ENCODE measurements at places on chromosomes 1 and 21.

DNA sequence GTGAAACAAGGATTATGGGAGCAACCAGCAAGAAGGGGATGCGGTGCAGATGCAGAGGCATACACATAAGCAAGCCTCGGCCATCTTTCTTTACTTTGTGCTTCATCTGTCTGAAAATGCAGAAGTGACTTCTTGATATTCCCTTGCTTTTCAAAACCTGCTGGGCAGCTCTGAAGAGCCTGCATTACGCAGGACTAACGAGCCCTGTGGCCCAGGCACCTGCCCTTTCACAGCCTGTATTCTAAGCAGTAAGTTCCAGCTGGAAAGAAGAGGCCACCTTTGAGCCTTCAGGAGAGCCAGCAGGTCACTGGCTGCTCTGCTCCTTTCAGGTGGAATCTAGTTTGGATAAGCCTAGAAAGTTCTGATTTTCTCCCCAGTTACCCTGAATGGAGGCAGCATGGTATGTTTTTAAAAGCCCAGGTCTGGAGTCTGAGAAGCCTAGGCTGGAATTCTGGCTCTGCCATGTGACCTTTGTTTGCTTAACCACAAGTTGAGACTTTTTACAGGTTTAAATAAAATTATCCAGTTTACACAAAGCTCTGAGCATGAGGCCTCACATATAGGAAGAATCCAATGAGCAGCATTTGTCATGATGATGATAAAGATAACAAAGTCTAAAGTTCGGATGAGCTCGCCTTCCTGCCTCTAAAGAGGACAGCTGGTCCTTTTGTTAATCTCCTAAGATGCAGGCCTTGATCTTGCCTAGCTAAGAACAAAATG, 122.9 kb downstream of the UBR4 start:
- DNase-seq = no peak

- DNase-seq = no peak
Observed at GRCh38 chr1:245444147-245444828, 289.5 kb downstream of the KIF26B start.

DNA sequence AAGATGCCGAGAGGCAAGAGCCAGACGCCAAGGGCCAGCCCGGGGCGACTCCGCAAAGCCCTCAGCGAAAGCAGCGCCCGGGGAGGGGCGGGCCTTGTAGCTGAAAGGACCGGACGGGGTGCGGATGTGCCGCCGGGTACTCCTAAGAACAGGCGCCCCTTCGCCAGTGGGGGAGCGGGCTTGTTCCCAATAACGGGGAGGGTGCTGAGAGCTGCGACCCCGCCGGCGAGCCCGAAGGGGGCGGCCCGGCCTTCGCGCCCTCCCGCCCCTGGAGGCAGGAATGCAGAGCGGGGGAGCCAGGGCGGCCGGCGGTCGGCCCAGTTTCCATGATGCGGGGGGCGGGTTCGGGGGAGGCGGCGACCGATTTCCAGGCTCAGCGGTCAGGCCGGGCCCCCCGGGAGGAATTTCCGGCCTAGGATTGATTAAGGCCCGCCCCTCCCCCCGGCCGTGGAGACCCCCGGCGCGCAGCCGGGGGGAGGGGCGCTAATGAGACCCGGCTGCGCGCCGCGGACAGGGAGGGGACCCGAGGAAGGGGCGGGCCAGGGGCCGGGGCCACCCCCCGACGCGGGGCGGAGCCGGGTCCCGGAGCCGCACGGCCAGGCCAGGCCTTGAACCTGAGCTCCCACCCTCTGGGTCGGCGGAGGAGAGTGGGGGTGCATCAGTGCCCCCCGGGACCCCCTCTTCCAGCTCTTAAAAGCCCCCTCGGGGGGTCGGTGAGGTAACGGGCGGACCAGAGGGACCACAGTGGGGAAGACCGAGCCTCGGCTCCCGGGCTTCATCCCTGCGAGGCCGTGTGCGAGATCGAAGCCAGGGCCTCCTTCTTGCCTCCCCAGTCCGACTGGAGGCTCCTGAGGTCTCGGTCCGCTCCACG, 898 bp upstream of the TMEM200B start:
- no peak for DNase-seq

GRCh38 chr1:1939296-1940122, 20.4 kb upstream of the TMEM52 start:
- DNase-seq = no peak

DNA sequence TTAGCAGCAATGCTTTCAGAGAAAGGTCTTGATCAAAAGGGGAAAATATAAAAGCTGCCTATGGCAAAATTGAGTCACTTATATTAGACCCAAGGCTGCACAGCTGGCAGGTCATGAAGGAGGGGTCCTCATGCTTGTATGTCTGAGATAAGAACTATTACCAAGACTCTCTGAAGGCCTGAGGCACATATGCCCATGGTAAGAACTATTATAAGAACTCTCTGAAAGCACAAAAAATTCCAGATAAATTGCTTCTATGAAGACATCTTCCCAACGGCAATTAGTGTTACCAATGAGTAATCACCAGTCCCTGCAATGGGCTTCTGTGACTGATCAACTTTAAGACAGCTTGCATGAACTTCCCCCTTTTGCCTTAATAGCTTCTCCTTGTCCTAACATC, 42.8 kb upstream of the LRIF1 start:
- no peak for DNase-seq

All from iPS DF 6.9 (cell line).